Erythroblast (primary cell): ENCODE measurements at places on chromosomes 5 and 9.
A peak's percentile ranks its signal among the peaks of the same experiment; 100 is the strongest.

- no peak for DNase-seq
These were observed 6.5 kb upstream of the PITX1 start for GRCh38 chr5:135040333-135041144.

- no peak for DNase-seq
These were observed 27.5 kb downstream of the FNBP1 start for GRCh38 chr9:130015353-130016019.

DNA sequence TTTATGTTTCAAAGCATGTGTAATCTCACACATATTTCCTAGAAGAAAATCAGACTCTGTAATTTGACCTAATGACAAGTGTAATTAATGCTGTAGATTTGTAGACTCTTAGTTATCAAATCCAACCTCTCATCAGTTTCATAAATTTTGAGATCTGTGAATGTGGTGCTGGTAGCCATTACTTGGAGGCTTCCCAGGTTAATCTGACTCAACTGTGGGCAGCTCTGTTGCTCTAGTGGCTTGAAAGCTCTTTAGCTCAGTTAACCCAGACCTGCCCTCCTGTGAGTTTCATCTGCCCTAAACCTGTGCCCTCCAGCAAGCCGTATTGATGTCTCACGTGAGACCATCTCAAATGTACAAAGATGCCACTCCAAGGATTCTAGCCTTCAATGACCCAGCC is 323.4 kb downstream of the FBXL7 start:
- no peak for DNase-seq

GRCh38 chr9:122327175-122327574 is 43.6 kb upstream of the PTGS1 start:
- no peak for DNase-seq

DNA sequence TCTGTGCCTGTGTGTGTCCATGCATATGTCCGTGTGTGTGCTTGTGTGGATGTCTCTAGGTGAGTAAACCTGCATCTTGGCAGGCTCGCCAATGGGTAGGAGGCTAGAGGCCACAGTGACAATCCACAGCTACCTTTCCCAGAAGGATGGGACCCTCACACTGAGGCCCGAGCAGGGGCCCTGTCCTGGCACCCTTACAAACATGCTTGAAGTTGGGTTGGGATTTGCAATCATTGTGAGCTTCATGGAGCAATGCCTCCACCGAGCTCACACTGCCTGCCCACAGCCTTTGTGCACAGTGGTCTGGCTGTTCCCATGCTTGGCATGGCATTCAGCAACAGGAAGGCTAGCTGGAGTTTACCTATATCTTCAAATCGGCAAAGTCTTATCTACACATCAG is 311.1 kb upstream of the IRX1 start:
- DNase-seq = no peak

DNA sequence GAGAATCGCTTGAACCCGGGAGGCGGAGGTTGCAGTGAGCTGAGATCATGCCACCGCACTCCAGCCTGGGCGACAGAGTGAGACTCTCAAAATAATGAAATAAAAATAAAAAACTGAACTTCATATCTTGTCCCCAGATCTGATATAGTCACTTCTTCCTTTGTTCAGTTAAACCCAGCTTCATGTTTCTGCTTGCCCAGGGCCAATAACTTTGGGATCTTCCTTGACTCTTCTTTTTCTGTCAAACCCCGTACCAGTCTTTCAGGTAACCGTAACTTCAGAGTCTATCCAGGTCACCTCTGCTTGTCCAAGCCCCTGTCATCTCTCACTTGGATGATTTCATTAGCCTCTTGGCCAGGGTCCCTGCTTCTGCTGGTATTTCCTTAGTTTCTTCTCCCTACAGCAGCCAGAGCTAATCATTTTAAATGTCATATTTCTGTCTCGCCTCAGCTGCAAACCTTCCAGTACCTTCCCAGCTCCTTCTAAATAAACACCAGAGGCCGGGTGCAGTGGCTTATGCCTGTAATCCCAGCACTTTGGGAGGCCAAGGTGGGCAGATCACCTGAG is 19.7 kb upstream of the ABL1 start:
- DNase-seq = no peak

- DNase-seq = no peak
These were observed 452.1 kb upstream of the RGMB start for GRCh38 chr5:98321361-98321760.

- no peak for DNase-seq
These were observed 82.3 kb downstream of the CRB2 start for GRCh38 chr9:123438321-123438720.

GRCh38 chr9:117394655-117395054 is 20.2 kb downstream of the ASTN2 start:
- no peak for DNase-seq

DNA sequence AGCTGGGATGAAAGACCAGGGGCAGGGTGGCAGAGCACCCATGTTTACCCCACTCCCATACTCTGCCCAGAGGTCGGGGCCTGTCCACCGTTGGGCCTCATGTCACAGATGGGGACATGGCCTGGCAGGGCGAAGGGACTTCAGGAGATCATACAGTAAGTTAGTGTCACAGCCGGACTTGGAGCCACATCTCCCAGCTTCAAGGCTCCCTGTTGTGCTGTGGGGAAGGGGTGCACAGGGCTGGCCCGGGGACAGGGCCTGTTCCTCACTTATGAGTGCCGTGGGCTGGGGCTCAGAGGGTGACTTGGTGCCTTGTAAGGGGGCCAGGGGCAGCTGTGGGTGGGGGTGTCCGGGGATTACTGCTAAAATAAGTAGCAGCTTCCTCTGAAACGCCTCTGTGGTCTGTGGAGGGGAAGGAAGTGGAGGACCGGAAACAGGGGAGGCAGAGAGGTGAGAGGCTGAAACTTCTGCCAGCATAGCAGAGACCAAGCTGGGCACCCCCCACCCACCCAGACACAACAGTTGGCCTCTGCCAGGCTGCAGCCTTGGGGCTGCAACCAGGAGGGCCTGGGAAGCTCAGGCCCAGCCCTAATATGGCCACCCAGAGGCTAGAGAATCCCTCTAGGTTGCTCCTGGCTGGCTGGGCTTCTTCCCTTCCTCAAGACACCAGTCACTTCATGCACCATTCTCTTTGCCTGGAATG is 41.1 kb upstream of the NEK6 start:
- DNase-seq = no peak

DNA sequence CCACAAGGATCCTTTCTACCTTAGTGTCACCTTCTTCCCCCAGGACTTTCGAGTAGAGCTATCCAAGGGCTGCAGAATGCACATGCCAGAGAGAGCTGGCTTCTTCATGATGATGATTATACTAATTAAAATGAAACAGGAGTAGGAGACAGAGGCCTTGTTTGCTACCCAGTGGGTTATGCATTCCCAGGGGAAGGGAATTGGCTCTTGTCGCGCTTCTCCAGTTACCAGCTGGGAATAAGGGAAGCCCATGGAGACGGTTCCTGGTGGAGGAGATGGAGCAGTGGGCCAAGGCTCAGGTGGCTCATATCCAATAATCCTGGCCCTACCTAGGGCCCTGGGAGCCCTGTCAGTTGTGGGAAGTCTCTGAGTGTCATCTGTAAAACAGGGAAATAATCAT is 65.1 kb downstream of the WWC1 start:
- DNase-seq = no peak

DNA sequence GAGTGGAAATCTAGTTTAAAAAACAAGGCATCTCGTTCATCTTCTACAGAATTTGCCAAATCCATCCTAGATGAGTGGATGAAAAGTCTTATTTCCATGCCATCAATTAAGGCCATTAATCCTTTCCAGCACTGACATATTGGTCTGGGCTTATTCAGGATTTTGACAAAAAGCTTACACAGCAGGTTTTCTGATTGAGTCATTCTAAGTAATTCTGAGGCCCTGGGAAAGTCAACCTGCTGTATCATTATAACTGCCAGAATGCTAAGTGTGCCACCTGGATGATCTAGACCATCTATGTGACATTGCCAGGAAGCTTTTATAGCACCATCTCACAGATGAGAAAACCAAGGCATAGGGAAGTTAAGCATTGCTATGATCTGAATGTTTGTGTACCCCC is 132.1 kb upstream of the MAP3K1 start:
- no peak for DNase-seq

- no peak for DNase-seq
These were observed 85.3 kb downstream of the FAM114A2 start for GRCh38 chr5:153953411-153953810.

DNA sequence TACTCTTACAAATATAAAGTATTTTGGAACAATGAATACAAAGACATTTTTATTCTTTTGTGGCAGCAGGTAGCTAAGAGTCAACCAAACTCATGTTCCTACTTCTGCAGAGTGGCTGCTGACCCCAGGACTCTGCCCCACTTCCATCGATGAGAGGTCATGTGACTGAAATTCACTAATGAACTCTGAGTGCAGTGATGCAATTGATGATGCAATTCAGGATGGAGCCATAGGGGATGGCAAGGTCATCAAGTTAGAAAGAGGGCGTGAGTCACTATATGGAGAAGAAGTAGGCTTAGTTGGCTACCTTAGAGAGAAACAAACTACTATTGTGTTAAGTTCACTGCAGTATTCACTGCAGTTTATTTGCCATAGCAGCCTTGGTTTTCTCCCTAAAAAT is 340.4 kb downstream of the CTNND2 start:
- no peak for DNase-seq

GRCh38 chr9:134950386-134951210 is 32.9 kb upstream of the FCN1 start:
- DNase-seq = no peak

GRCh38 chr9:71549023-71549422 is 219.3 kb downstream of the CEMIP2 start:
- no peak for DNase-seq

- no peak for DNase-seq
These were observed 80.0 kb downstream of the CAMSAP1 start for GRCh38 chr9:135827301-135827700.

DNA sequence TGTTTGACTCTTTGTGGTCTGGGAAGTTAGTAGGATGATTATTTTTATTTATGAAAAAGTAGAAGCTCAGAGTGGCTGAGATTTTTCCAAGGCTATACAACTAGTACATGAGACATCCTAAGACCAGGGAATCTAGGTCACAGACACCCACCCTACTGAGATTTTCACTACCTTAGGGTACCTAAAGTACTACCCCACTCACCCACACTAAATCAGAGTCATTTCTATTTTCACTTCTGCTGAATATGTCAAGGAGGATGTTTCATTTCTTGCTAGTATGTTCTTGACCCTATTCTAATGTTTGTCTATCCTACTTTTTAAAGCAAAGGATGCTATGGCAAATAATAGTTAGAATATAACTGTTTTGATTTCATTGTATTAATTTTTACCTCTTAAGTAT is 206.0 kb downstream of the ATP10B start:
- no peak for DNase-seq

GRCh38 chr9:8622222-8622802 is 822.7 kb upstream of the DMAC1 start:
- no peak for DNase-seq

DNA sequence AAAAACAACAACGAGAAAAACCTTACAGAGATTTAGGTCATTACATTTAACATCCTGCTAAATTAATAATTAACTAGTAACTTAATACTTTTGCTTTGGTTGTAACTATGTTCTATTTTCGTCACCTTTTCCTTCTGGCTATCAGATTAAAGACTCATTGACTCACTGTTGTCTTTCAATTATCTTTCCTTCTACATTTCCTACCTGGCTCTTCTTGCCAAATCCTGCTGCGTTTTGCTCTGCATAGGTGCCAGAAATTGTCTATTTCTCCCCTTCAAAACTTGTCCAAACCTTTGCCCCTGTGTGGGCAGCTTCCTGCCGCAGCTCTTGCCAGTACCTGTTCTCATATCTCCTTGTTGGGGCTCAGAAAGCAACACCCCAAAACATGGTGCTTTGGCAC is 235.5 kb upstream of the ZNF608 start:
- no peak for DNase-seq

DNA sequence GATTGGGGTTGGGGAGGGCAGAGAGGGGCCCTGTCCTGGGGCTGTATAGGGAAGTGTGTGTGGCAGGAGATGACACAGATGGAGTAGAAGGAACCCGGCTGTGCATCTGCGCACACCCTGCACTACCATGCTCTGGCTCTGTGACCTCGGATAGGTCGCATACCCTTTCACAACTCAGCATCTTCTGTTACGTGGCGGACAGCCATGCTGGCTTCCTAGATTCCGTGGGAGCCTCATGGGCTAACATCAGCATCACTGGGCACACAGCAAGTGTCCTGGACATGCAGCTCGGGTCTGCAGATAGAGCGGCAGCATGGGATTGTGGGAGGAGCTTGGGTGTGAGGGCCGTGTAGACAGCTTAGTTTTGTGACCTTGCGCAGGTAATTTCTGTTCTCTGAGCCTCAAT is 9.2 kb downstream of the ARPC5L start:
- no peak for DNase-seq

GRCh38 chr9:129569502-129570449 is 51.1 kb downstream of the C9orf50 start:
- DNase-seq = peak; percentile 23

GRCh38 chr5:134143431-134143830 is 28.9 kb downstream of the TCF7 start:
- DNase-seq = no peak

GRCh38 chr5:83430130-83431010 is 41.2 kb upstream of the VCAN start:
- peak; percentile 68 for DNase-seq

DNA sequence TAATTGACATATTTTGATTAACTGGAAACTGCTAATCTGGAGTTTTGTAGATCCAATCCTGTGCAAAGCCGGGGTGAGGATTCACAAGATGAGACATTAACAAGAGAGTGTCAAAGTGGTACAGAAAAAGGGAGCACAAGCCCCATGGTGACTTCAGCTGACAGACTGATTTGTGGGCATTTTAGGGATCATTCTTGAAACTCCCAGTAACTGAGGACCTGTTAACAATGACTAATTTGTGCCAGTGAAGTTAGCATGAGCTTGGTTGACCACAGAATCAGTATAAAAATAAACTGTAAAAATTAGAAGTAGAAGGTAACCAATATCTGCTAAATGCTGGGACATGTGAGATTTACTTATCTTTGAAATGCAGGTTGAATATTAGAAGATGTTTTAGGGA is 1578.3 kb downstream of the EFNA5 start:
- no peak for DNase-seq

DNA sequence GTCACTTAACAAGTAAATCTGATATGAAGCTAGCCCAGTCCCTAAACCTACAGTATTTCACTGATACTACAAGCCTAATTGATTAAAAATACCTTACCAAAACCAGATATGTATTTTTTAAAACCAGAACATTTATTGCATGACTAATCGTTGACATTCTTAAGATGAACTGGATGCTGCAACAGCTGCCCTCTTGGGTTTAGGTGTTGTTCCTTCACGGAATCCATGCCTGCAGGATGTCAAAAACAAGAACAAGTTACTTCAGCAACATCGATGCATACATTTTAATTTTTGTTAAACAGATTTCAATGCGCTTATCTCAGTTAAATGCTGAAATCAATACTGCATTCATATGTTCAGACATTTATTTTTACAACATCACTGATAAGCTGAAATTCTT is 2.7 kb downstream of the RPL37 start:
- no peak for DNase-seq

GRCh38 chr5:5404381-5404780 is 18.1 kb upstream of the ICE1 start:
- no peak for DNase-seq

- no peak for DNase-seq
These were observed 5.3 kb upstream of the ARHGEF37 start for GRCh38 chr5:149576021-149576420.
